ENCODE measurements at places on chromosomes 16 and 17.

DNA sequence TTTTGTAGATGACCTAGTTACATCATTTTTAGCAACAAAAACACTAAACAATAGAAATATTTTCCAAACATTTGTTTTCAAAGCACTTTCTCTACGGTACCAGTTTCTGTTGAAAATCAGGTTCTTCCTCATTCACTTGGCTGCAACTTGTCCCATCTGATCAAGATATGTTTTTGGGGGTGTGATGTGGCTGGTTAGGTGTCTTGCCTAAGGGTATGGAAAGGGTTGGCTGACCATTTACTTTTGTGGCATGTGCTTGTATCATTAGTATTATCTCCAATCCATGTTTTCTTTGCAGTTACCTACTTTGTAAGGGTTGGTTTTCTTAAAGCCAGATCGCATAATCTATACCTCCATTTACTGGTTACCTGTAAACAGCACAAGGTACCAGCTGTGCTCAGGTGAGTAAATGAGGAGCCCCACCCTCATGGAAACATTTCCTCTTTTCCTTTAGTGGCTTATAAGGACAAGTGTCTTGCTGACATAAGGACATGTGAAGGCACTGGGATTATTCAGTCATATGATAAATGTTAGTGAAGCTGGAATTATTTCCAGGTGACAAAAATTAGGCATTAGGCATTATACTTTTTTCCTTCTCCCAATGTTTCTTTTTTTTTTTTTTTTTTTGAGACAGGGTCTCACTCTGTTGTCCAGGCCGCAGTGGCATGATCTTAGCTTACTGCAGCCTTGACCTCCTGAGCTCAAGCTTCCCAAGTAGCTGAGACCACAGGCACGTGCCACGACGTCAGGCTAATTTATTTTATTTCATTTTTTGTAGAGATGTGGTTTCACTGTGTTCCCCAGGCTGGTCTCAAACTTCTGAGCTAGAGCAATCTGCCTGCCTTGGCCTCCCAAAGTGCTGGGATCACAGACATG, 162.0 kb downstream of the CCDC182 start:
- no peak for DNase-seq

- no peak for DNase-seq
Measured at GRCh38 chr16:2090777-2091546, 43.2 kb downstream of the TSC2 start.

DNA sequence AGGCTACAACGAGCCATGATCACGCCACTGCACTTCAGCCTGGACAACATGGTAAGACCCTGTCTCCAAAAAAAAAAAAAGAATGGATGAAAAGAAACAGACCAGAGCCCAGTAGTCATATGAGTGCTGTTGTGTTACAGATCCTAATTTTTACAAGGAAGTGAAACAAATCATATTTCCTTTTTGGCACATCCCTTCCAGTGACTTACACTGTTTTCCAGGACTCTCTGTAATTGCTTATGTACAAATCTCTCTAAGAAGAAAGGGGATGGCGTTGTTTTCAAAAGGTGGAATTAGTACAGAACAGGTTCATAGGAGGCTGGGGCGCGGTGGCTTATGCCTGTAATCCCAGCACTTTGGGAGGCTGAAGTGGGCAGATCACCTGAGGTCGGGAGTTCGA, 19.8 kb upstream of the ZNF594 start:
- no peak for DNase-seq

DNA sequence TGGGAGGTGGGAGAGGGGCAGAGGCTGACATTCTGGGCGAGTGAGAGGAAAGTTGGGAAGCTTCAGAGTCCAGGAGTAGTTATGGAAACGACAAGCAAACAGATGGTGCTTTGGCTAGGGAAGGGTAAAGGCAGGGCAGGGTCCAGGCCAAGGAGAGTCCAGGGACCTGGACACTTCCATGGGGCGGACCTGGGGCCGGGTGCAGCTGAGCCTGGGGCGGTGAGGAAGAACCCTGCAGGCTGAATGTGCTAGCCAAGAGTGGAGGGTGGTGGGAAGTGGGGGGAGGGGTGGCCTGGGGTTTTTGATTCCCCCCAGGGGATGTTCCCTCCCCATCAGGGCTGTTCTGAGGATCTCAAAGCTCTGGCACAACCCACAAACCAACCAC, 2.6 kb downstream of the PPP1R9B start:
- no peak for DNase-seq

GRCh38 chr16:80682421-80683070, 121.9 kb downstream of the CDYL2 start:
- DNase-seq = no peak

- DNase-seq = no peak
Measured at GRCh38 chr16:61296814-61297213, 739.4 kb downstream of the CDH8 start.

- DNase-seq = peak; percentile 11
Measured at GRCh38 chr17:82236142-82236971, 7.5 kb downstream of the SLC16A3 start.

GRCh38 chr16:21600031-21600773, 825 bp downstream of the METTL9 start:
- DNase-seq = peak; percentile 30

GRCh38 chr16:66152181-66152580, 214.3 kb upstream of the CDH5 start:
- no peak for DNase-seq

- DNase-seq = no peak
Measured at GRCh38 chr16:4361944-4362311, 9.7 kb upstream of the VASN start.

DNA sequence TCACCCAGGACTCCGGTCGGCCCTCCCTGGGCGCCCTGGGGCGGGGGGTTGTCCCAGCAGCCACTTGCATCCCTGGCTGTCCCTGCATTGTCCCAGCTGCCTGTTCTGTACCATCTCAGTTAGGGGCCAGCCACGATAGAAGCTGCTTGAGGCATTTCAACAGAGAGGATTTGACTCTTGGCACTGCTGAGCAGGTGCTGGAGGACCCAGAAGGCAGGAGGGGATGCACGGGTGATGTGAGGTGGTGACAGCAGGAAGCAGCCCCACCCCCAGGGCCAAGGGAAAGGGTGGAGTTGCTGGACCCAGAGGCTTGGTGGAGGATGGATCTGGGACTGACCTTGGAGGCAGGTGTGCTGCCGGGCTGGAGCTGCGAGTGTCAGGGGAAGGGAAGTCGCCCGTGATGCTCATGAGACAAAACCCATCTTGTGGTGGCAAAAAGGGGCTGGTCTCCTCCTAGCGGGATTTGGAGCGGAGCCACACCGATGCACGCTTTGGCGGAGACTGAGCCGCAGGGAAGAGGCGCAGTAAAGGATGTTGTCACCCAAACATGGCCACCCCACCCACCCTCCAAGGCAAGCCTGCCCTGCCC, 188.0 kb upstream of the GSE1 start:
- peak; percentile 70 for DNase-seq

DNA sequence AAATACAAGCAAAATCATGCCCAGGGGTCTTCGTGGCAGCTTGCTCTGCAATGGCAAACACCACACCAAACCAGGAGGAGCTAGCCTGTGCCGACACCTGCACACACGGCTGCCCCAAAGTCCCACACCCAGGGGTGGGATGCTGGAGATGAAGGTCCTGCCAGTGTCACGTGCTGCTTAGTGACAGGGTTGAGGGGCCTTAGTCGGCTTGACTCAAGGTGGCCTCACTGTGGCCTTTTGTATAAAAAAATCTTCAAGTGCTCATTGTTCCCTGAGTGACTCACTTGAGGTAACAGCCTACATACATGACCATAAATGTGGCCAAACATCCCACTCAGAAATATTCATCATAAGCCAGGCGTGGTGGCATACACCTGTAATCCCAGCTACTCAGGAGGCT, 7.3 kb downstream of the TRIM65 start:
- no peak for DNase-seq

DNA sequence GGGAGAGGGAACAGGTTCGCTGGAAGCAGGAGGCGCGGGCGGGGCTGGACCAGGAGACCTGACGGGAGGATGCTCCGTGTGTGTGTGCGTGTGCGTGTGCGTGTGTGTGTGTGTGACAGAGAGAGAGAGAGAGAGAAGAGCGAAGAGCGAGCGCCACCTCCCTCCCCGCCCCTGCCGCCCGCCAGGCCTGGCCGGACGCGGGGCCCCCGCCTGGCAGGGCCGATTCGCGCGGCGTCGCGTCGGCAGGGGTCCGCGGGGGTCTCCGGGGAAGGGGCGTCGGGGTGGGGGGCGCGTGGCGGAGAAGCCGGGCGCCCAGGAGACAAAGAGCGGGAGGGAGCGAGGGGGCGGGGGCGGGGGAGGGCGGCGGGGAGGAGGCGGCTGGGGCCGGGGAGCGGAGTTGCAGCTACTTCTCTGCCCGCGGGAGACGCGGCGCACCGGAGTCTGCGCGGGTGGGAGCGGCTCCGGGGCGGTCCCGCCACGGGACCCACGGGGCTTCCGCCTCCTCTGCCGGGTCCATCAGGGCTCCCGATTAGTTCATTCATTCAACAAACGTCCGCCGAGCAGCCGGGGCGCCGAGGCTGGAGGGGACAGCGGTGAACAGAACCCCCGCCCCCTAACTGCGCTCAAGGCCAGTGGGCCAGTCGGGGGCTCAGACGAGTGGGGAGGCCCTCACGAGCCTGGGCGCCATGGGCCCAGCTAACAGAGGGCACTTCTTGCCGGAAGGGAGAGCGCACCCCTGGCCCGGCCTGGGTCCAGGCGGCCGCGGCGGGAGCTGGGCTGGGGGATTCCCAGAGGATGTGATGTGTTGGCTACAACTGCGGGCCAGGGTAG, at the start of gene SAMD14:
SAMD14 (minus strand) TSS at position 433 of the 831 bp plus-strand sequence. CDS start 5,201 bp downstream, outside the sequence.
- peak; percentile 57 for DNase-seq

DNA sequence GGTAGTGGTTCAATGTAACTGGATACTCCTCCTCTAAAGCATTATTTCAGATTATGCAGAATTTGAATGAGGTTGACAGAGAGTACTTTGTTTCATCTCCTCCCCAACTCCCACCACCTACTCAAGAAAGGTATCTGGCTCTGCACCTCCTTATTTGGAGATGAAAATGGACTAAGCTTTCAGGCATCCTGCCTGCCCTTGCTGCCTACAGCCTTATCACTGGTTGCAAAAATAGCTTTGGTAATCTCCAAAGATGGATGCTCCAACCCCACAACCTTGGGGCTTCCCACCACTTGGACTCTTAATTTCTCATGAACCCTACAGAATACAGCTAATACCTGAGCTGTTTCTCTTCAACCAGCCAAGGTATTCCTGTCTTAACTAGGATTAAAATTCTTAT, 45.3 kb upstream of the CORO6 start:
- DNase-seq = no peak

DNA sequence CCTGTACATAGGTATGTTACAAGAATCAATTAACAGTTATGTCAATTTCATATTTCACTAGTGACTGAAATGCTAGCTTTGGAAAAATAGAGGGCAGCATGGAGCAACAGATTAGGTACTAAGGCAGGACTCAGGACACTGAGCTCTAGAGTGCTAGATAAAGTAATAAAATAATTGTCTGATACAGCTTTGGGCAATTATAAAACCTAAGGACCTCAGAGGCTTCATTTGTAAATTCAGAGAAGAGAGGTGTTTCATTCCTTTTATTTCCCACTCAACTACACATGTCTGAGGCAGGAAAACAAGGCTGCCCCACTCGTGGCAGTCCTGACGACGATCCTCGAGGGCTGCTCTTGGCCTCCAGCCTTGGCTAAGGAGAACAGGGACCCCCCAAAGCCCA, 81.5 kb downstream of the CA4 start:
- peak; percentile 54 for DNase-seq

GRCh38 chr16:87922250-87922871, 14.0 kb downstream of the CA5A start:
- no peak for DNase-seq

- DNase-seq = peak; percentile 71
Measured at GRCh38 chr17:17667947-17668346, 13.3 kb upstream of the RAI1 start.

GRCh38 chr16:69837380-69837779, 75.2 kb downstream of the WWP2 start:
- DNase-seq = no peak

DNA sequence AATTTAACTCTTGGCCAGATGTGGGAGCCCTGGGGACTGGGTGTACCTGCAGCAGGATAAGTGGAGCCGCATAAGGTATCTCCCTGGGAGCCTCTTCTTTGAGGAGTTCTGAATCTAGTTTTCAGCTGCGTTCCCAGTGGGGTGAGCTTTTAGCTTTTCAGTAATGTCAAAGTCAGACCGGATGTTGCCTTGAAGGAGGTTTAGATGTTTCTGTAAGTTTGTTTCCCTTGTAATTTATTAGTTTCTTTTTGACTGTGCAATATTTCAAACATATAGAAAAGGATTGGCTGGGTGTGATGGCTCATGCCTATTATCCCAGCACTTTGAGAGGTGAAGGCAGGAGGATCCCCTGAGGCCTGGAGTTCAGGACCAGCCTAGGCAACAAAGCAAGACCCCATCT, 98.6 kb upstream of the EEF2KMT start:
- no peak for DNase-seq

DNA sequence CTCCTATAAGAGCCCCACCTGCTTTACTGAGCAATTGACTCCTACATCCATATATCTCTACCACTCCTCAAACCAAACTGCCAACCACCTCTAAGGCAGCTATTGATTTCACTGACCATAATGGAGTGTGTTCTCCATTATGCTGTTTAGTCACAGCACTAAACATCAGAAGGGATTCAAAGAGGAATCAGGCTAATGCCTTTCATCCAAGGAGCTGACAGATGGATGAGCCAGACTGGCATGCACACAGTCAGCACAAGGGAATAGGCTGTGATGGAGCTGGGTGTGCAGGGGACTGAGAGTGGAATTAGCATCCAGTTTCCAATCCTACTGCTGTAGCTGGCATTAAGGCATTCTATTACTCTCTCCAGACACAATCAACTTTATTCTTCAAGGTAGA, 88.7 kb upstream of the CCL2 start:
- DNase-seq = no peak

- DNase-seq = no peak
Measured at GRCh38 chr16:2784358-2785100, 2.8 kb downstream of the PRSS33 start.

- DNase-seq = no peak
Measured at GRCh38 chr17:82734987-82735866, at the start of gene FN3K. Gene FN3K, plus strand, starts transcription at chr17:82735615. Its CDS starts 22 bp downstream, at chr17:82735637.

DNA sequence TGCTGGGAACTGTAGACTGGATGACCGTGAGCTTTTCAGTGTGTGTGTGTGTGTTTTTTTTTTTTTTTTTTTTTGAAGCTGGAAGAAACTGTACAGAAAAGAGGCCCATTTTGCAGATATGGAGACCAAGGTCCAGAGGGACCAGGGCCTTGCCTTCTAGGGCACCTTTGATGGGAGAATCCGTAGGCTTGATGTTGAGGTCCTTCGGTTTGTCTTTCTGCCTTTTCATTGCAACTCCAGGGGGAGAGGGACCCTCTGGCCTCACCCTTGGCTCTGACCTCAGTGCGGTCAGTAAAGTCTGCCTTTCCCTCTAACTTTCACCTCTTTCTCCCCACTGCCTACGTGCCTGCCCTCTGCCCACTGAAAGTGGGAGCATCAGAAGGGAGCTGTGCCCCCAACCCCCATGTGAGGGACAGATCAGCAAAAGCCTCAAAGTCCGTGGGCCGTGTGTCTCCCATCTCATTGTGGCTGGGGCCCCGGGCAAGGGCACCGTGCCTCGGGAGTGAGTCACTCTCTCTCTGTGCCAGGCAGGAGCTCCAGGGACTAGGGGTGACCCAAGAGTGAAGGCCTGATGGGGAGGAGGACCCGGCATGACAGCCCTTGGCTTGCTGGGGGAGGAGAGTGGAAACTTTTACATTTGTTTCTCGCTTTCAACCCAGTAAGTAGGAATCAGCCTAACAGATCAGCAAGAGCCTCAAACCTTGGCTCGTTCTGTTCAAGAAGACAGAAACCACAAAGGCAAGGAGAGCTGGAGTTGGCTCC, 123.6 kb downstream of the CMIP start:
- no peak for DNase-seq

All from NCI-H524 (cell line).